H54 (cell line): ENCODE measurements at places on chromosomes 6 and 20.

DNA sequence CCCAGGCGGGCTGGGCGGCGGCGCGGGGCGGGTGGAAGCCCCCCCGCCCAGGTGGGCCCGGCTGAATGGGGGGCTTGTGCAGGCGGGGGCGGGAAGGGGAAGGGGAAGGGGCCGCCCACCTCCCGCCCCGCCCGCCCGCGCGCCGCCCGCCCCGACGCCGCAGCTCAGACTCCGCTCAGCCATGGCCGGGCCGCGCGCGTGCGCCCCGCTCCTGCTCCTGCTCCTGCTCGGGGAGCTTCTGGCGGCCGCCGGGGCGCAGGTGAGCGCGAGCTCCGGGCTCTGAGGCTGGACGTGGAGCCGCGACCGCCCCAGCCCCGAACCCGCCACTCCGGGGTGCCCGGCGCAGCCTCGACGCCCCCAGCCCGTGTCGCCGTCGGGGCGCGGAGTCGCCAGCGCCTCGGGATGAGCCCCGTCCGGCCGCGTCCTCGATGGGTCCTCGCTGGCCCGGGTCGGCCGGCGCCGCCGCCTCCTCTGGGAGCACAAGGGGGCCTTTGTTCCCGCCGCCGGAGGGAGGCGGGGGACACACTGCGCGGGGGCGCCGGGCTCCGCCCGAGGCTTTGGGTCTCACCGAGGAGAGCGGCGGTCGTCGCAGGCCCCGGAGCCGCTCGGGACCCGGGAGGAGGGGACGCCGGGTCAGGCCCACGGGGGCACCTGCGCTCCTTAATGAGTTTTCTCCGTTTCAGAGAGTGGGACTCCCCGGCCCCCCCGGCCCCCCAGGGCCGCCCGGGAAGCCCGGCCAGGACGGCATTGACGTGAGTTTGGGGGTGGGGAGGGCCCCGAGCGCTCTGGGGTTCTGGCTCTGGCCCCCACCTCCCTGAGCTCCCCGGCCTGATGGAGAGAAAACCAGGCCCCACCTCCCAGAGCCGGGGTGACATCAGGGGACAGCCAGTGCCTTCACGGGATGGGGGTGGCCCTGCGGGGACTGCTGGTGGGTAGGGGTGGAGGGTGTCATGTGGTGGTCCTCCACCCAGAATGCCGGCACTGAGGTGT lies at the start of gene COL9A3:
TSS of gene COL9A3 (plus strand) at position 167 of the 990 bp plus-strand sequence. CDS start at position 182, 15 bp downstream.
- no peak for DNase-seq

DNA sequence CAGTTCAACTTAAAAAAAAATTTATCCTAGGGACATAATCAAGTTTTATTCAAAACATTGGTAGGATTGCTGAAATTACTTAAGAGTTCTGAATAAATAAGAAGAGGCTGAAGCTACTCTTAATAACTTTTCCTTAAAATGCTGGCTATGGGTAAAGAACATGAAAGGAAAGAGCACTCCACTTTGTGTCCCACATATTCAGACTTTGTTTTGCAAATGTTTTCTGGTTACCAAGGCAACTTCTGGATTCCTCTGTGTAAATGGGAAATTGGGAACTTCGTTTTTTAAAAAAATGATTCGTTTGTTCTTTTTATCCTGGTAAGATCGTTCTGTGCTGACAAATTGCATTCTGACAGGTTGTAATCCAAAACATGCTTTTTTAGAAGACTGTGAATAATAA lies 115.0 kb downstream of the KIF6 start:
- no peak for DNase-seq

DNA sequence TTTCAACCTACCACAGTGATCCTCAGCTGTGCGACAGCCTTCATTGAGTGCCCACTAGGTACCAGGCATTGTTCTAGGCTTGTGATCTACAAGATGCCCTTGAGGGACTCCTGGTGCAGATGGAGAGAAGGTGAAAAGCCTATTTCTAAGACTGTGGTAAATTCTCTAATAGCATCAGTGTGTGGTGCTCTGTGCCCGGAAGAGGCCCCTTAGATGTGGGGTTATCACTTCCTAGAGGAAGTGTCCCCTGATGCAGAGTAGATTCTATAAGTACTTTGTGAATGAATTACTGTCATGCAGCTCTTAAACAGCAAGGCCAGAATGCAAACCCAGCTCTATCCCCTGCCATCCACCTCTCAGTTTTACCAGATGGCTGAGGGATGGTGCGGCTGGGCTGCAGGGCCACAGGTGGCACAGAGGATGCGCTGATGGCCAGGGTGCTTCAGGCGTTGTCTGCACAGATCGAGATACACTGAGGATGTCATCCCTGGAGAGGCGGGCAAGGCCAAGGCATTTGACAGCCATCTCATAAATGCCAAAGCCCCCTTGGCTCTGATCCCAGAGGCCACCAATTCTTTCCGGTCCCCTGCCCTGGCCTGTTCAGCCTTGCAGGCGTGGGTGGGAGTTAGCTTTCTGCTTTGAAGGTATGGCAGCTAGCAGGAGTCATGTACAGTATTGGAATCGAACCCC lies 96.7 kb downstream of the TOX2 start:
- no peak for DNase-seq

GRCh38 chr6:35185971-35186370 lies 27.8 kb upstream of the SCUBE3 start:
- no peak for DNase-seq

DNA sequence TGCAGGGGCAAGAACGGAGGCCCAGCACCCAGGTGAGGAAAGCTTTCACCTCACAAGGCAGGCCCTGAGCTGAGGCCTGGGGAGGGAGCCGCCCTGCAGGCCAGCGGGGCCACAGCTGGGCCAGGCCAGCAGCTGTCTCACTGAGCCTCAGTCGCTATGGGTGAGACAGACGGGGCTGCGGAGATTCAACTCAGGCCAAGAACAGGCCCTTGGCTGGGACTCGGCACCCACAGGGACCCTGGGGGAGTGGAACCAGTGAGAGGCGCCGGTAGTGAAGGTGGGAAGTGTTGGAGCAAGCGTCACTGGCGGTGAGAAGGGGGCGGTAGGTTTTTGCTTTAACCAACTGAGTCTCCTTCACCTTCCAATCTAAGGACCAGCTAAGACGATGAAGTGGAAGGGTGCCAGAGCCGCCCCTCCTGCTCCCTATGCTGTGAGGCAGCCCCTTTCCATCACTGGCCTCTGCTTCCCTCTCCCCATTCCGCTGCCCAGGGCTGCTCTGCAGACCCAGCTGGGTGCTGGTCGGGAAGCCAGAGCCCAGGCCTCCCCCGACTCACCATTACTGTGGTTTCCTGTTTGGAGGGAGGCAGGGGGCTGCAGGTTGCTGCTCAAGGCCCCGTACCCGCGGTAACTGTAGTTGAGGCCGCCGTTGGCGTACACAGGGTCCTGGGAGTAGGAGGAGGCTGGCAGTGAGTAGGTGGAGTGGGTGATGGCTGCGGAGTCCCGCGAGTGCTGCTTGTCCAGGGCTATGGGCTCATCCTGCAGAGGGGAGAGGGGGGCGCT lies 93.7 kb downstream of the ASXL1 start:
- DNase-seq: no peak

GRCh38 chr6:170051229-170052172 lies 239.4 kb downstream of the DLL1 start:
- no peak for DNase-seq

GRCh38 chr6:101662111-101662897 lies 268.8 kb downstream of the GRIK2 start:
- no peak for DNase-seq

- no peak for DNase-seq
Observed at GRCh38 chr6:46263707-46264086, 92.9 kb upstream of the ENPP5 start.

GRCh38 chr6:54903884-54904283 lies 57.3 kb downstream of the FAM83B start:
- no peak for DNase-seq

GRCh38 chr20:57705127-57705899 lies 4.5 kb downstream of the PMEPA1 start:
- DNase-seq: no peak

DNA sequence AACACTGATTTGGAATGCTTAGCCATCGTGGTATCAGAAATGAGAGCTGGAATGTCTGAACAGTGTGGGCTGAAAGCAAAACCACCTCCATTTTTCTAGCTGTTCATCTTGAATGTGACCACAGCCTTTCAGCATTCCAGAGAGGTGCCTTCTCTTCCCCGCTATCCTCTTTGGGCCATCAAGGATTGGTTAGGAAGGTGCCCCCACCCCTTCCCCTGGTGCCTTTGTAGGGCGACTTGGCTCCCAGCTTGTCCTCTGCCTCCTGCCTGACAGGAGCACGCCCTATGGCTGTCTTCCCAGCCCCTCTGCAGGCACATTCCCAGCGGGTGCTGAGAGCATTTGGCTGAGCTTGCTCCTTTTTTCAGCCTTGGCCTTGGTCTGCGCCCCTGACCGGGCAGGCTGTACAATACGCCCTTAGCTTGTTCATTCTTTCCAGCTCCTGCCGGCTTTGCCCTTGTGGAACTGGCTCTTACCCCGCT lies 97.5 kb downstream of the ARMC2 start:
- no peak for DNase-seq

DNA sequence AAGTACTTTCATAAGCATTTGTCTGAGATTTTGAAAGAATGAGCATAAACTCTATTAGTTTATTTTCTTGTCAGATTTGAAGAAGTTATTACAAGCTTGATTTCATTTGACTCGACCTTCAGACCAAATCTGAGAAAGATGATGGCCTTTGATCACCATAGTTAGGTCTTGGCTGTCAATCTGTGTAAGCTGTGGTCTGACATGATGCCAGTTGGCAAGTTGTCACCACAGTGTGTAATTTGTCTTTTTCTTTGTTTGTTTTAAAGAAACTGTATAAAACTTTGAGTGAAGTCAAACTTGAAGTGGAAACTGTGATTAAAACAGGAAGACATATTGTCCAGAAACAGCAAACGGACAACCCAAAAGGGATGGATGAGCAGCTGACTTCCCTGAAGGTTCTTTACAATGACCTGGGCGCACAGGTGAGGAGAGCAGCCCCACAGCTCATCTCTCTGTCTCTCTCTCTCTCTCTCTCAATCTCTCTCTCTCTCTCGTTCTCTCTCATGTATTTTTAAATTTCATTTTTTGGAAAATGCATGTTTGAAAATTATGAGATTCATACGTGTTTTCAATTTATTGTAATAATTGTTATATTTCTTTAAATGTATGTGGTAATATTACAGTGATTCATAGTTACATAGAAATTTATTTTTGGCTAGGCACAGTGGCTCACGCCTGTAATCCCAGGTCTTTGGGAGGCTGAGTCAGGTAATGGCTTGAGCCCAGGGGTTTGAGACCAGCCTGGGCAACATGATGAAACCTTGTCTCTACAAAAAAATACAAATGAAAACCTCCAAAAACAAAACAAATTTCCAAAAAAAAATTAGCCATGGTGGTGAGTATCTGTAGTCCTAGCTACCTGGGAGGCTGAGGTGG lies 208.1 kb downstream of the UTRN start:
- DNase-seq: no peak

GRCh38 chr20:31527266-31527665 lies 13.0 kb downstream of the HM13 start:
- no peak for DNase-seq

- peak; percentile 90 for DNase-seq
Observed at GRCh38 chr20:58875541-58876134, 23.1 kb downstream of the GNAS start.

GRCh38 chr6:104404377-104404776 lies 455.3 kb downstream of the HACE1 start:
- DNase-seq: no peak

GRCh38 chr6:131255911-131256310 lies 120.6 kb downstream of the AKAP7 start:
- no peak for DNase-seq

GRCh38 chr6:17091122-17091521 lies 10.7 kb upstream of the STMND1 start:
- DNase-seq: no peak

GRCh38 chr6:96521644-96522464 lies at the start of gene UFL1:
UFL1 (plus strand) TSS chr6:96521806; CDS start chr6:96521874, 68 bp downstream.
- peak; percentile 61 for DNase-seq

- peak; percentile 83 for DNase-seq
Observed at GRCh38 chr6:32838114-32838958, at the start of gene TAP2. TAP2 (minus strand) TSS chr6:32838739; CDS start chr6:32838233, 506 bp downstream.

- no peak for DNase-seq
Observed at GRCh38 chr6:113805173-113805790, 51.9 kb upstream of the MARCKS start.

- no peak for DNase-seq
Observed at GRCh38 chr6:138434096-138434495, 30.1 kb downstream of the HEBP2 start.

DNA sequence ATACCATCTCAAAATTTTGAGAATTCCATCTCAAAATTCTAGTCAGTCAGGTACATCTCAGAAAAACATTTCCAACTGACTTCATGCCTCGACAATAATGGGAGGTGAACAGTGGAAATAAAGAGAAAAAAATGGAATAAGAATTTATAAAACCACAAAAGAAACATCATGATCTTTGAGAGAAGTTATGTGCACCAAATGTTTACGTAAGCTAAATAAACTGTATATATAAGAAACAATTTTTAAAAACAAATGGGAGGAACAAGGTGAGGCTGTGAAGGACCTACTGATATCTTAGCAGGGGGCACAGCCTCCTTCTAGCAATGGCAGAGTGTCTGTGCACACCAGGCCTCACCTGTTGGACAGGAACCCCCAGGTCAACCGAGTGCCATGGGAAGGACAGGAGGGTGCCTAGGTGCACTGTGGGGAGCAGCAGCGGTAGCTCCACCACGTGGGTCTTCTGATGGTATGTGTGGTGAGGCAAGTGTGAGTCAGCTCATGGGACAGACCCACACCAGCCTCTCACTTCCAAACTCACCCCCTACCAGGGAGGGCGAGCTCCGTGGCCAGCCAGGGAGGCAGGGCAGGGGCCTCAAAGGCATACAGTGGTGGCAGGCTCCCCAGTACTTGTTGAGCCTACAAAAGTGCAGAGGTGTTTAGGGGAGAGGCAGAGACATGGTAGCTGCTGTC lies 23.2 kb downstream of the DIDO1 start:
- peak; percentile 69 for DNase-seq

DNA sequence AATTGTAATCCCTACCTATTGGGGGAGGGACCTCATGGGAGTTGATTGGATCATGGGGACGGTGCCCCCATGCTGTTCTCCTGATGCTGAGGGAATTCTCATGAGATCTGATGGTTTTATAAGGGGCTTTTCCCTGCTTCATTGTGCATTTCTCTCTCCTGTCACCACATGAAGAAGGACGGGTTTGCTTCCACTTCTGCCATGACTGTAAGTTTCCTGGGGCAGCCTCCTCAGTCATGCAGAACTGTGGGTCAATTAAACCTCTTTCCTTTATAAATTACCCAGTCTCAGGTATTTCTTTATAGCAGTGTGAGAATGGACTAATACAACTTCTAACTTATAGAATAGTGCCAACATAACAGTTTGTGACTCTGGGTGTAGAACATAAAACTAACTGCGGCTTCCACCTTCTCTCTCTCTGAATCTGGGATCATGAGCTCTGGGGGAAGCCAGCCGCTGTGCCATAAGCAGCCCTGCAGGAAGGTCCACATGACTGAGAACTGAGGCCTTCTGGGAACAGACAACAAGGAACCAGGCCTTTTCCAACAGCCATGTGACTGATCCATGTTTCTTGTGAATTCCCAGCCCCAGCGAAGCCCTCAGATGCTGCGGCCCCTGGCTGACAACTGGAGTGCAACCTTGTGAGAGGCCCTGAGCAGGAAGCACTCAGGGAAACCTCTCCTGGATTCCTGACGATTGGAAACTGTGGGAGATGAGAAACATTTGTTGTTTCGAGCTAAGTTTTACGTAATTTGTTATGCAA lies 3.4 kb upstream of the HLA-A start:
- no peak for DNase-seq
